NCI-H226 (cell line): ENCODE measurements at places on chromosomes 4 and X.

DNA sequence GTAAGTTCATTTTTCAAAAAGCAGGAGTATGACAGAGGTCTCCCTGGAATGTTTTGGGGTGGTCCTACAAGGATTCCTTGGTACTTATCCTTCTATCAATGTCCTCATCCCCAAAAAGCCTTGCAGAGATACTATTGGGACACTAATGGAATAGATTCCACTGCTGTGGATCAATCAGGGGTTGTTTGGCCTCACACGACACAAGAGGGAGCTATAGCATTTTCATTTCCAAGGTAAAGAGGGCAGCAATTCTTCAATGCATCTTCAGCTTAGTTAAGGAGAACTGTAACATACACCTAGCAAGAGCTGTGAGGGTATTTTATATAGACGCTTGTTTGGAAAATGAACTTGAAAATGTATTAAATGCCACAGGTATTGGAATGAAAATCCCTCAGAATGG lies 50.9 kb downstream of the USP26 start:
- no peak for DNase-seq

- DNase-seq = peak; percentile 18
Observed at GRCh38 chrX:147875866-147876596, 35.7 kb upstream of the FMR1 start.

- DNase-seq = no peak
Observed at GRCh38 chr4:42655921-42656678, 805 bp downstream of the ATP8A1 start.

GRCh38 chrX:69085826-69086225 lies 79.4 kb downstream of the PJA1 start:
- DNase-seq = no peak

GRCh38 chr4:119661231-119661630 lies 32.6 kb upstream of the PDE5A start:
- DNase-seq = no peak

- DNase-seq = peak; percentile 12
Observed at GRCh38 chr4:169335331-169335730, 64.6 kb upstream of the SH3RF1 start.

GRCh38 chrX:44178274-44179053 lies 165.0 kb downstream of the EFHC2 start:
- DNase-seq = no peak

DNA sequence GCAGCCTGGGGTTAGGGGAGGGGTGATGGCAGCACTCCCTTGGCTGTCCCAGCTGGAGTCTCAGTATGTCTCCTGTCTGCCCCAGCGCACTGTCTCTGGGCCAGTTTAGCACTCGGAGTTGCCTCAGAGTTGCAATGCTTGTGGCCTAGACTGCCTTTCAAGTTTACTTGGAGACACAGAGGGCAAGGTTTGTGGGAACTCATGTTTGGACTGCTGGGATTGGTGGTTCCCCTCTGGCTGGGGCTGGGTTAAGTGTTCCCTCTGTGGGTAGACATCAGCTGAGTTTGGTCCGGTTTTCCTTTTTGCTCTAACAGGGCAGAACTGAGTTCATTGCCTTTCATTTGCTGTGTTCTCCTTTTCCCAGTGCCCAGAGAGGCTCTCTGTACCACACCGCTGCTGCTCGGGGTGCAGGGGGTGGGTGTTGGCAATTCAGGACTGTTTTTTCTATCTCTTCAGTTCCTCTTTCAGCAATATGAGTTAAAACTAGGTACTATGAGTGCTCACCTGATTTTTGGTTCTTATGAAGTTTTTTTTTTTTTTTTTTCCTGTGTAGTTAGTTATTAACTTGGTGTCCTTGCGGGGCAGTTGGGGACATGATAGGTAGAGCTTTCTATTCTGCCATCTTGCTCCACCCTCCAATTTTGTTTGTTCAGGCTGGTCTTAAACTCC lies 17.2 kb downstream of the RAB33B start:
- DNase-seq = no peak

DNA sequence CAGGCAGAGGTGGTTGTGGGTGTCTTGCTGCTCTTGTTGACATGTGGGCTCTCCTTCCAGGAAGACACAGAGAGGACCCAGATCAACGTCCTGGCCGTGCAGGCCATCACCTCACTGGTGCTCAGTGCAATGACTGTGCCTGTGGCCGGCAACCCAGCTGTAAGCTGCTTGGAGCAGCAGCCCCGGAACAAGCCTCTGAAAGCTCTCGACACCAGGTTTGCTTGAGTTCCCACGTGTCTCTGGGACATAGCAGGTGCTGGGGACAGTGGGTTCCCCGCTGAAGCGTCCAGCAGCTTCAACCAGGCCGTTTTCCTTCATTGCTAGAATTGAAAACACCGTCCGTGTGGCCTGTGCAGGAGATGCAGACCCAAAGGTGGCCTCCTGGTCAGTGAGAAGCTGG lies 25.6 kb upstream of the MSANTD1 start:
- DNase-seq = no peak

GRCh38 chr4:23737571-23737970 lies 152.3 kb downstream of the PPARGC1A start:
- DNase-seq = no peak

- peak; percentile 7 for DNase-seq
Observed at GRCh38 chr4:141560056-141560455, 76.3 kb upstream of the IL15 start.

DNA sequence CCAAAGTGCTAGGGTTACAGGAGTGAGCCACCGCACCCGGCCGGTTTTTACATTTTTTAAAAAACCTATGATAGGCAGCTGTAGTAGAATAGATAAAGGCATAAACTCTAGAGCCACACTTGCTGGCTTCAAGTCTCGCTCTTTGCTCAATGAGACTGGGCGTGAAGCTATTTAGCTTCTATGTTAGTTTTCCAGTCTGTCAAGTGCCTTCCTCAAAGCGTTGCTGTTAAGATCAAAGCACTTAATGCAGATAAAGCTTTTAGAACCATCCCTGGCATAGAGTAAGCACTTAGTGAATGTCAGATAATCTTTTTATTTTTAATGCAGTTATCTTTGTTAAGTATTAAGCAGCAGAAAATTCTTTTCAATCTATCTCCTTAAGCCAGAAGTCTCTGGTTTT lies 42.0 kb upstream of the BMPR1B start:
- no peak for DNase-seq

GRCh38 chr4:5793514-5793913 lies 82.5 kb downstream of the EVC start:
- no peak for DNase-seq

- no peak for DNase-seq
Observed at GRCh38 chrX:30590368-30590767, 12.8 kb upstream of the TASL start.

DNA sequence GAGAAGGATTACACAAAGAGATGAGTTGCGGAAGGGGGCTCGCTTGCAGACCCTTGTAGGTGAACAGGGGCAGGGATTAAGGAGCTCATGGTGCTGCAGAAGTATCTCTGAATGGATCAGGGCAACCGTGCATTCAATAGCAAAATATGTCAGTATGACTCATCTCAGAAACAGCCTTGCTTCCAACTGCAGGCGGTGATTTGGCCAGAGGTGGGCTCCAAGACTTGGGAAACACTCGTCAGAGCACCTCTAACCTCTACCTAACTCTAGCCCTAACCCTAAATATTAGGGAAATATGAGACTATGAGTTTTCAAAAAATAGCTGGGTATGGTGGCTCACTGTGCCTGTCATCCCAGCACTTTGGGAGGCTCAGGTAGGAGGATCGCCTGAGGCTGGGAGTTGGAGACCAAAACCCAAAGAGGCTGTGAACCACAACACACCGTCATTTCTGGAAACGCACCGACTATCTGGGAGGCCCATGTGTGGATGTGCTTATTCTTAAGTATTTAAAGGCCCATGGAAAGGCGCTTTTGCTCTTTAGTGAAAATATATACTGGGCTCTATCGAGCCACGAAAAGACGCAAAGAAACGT lies 102.6 kb downstream of the DHRSX start:
- peak; percentile 70 for DNase-seq

GRCh38 chr4:20662851-20663250 lies 37.4 kb upstream of the PACRGL start:
- DNase-seq = no peak

DNA sequence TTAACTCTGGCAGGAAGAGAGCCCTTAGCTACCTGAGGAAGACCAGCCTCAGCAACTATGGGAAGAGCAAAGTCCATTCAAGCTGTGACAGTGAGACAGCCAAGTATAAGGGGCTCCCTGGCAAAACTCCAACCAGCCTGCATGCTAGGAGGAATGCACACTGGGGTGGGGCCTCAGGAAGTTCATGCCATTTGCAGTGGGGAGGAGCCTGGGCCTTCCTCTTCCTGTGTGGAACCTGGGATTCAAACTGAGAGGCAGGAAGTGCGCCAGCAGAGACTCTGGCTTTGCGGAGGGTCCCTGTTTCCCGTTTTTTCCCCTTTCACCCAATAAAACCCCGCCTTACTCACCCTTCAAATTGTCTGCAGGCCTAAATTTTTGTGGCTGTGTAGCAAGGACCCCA lies 33.0 kb downstream of the TFDP3 start:
- no peak for DNase-seq

DNA sequence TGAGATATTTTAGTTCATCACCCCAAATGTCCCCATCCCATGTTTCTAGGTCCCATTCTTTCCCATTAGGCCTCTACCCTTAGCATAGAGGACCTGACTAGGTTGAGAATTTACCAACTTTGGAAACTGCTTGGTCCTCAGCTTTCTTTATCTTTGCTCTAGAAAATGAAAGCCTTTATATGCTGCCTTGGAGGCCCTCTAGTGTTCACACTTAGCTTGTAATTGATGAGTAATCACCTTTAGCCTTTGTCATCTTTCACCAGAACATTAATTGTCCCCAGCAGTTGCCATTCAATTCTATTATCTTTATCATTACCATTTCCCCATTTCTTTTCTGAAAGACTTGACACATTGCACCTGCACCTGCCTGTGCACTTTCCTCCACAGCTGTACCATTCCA lies 589.2 kb upstream of the NR3C2 start:
- DNase-seq = no peak

- no peak for DNase-seq
Observed at GRCh38 chr4:156569535-156569934, 402.1 kb downstream of the PDGFC start.

- no peak for DNase-seq
Observed at GRCh38 chr4:87030755-87031441, 96.1 kb downstream of the AFF1 start.

GRCh38 chr4:136935871-136936270 lies 596.4 kb downstream of the PCDH18 start:
- no peak for DNase-seq
